Astrocyte of the hippocampus (primary cell): ENCODE measurements at places on chromosomes 2 and 18.

GRCh38 chr2:42084231-42084671 lies 36.4 kb downstream of the PKDCC start:
- peak; percentile 80 for DNase-seq

DNA sequence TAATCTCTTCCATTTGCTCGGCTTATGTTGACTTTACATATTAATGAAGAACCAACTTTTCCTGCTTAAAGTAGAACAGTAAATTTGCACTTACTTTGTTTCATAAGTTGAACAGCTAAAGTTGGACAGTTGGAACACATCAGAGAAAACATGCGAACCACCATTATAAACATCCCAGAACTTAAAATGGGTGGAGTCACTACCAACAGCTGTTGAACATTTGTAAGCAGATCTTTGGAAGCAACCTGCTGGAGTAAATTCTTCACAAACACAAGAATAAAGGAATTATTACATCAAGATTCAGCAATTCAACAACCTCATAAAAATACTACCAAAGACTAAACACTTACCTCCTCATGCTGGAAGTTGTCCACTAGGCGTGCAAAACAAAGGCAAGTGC lies 96.4 kb upstream of the DNER start:
- DNase-seq: no peak

DNA sequence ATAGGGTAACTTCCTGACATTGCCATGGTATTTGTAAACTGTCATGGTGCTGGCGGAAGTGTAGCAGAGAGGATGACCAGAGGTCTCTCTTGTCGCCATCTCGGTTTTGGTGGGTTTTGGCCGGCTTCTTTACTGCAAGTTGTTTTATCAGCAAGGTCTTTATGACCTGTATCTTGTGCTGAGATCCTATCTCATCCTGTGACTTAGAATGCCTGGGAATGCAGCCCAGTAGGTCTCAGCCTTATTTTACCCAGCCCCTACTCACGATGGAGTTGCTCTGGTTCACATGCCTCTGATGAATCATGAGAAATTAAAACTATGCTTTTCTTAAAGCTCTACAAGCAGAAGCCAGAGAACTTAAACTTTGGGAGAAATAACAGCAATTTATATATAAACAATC lies 12.7 kb upstream of the NFU1 start:
- peak; percentile 11 for DNase-seq

GRCh38 chr18:78183815-78184214 lies 795.8 kb upstream of the SALL3 start:
- no peak for DNase-seq

DNA sequence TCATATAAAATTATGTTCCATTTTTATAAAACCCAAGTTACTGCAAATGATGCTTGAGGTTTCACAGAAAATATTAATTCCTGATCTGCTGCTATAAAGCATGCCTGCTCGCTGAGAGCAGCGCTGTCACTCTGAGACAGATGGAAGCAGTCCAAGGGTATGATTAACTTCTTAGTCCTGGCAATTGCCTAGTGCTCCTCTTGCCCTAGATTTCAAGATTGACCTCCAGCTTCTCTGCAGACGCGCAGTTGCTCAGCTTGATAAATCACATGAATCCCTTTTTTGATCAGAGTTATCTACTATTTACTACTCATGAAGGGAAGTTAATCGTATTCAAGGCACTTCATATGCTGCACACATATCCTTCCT lies 154.6 kb upstream of the REV1 start:
- peak; percentile 73 for DNase-seq

DNA sequence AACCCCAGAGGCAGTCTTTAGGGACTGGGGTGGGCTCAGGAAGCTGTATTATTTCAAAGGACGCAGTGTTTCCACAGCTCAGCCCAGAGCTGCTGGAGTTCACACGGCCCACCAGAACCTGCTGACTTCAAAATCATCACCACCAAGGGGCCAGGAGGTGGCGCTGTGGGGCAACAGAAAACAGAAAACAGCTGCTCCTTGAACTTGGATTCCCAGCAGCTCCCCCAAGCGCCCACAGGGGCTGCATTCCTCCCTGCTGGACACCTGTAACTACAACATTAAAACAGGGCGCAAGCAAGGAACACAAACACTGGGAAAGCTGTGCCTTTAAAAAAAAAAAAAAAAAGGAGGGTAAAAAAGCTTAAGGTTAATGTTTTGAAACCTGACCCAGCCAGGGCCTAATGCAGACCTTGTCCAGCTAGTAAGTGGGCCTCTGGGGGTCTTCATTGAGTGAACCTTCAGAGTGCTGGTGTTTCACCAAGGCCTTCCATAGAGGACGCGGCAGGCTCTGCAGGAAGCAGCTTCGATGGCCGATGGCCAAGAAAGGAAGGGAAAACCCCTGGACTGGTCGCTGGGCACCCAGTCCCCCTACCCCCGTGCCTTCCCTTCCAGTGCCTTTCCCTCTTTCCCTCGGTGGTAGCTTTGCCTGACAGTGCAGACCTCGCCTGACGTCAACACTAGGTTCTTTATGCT lies 25.9 kb downstream of the MLPH start:
- DNase-seq: peak; percentile 94
